ENCODE measurements at places on chromosomes 11 and 22.

DNA sequence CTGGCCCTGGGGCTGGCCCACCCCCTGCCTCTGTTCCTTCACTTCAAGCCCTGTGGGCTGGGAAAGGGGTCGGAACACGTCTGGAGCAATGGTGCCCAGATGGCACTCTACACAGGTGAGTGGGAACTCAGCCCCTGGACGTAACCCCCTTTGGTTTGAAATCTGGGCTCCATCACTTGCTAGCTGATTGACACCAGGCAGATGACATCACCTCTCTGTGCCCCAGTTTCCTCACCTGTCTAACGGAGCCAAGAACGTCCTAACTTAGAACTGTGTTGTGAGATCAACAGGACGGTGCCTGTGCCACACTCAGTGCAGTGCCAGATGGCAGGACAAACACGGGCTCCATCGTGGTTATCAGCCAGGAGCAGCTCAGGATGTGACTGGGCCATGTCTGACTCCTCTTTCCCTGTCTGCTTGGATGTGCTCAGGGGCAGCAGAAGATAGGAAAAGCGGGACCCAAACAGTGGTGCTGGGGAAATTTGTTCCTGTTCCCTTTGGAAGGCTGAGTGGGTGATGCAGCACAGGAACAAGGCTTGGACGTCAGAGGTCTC lies 24.4 kb downstream of the NPTXR start:
- DNase-seq: no peak

DNA sequence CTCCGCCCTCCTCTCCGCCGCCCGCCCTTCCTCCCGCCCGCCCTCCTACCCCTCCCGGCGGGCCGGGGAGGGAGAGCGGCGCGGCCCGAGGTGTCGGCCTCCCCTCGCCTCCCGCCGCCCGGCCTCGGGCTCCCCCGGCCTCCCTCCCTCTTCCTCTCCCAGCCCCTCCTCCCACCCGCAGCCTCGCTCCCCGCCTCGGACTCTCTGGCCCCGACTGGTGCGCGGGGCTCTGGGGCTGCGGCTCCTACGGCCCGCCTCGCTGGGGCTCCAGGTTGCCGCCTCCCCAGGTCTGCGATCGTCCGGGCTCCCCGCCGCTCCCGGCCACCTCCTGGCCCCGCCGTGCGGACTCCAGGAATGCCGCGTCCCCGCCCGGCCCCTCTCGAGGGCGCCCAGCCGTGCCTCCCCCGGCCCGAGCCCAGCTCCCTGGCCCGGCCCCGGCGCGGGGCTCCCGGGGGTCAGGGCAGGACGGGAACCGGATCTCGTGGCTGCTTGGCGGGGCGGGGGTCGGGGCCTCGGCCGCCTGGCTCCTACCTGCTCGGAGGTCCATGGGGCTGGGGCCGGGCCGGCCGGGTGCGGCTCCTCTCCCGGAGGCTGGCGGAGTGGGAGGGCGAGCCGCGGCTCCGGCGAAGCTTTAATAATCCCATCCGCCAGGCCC lies at the start of gene CLCF1:
TSS of gene CLCF1 (minus strand) at position 606 of the 655 bp plus-strand sequence. CDS start at position 547, 59 bp downstream.
- peak; percentile 59 for DNase-seq

DNA sequence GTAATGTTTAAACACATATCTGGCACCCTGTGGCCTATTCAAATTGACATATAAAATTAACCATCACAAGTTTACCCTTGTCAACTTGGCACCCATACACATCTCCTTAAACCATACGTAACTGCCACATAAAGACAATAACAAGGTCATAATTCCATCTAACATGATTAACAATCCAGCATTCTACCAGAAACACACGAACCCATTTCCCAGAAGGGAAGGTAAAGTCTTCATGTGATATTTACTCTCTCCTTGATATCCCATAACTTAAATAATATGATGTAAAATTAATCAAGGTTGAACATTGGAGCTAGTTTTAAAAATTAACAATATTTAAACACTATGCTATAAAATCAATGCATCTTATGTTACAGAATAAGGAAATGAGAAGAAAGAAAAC lies 55.2 kb upstream of the CEP295 start:
- no peak for DNase-seq

GRCh38 chr22:48242461-48242864 lies 1480.0 kb downstream of the TBC1D22A start:
- no peak for DNase-seq

GRCh38 chr22:43377548-43377895 lies 34.3 kb upstream of the MPPED1 start:
- no peak for DNase-seq

DNA sequence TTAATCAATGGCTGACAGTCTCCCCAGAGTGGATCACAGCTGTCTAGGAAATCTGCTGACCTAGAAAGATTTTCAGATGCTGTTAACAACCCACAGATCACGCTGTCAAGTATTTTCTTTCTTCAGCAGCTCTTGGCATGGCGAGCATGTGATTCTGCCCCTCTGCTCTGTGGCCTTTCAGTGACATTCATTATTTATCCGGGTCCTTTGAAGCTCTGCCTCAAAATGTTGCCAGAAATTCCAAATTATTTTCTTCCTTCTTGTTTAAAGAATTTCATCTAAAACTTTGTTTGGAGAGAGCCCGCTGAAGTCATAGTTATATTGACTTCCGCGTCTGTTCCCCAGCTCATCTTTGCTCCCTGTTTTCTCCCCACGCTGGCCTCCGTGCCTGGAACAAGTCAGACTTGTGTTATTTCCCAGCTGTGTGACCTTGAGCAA lies 134.1 kb downstream of the COMMD9 start:
- DNase-seq: no peak

Measured in CD4-positive, alpha-beta T cell treated with Interleukin-1 beta for 1 hour (primary cell).